ENCODE measurements at places on chromosomes 6 and 20.

DNA sequence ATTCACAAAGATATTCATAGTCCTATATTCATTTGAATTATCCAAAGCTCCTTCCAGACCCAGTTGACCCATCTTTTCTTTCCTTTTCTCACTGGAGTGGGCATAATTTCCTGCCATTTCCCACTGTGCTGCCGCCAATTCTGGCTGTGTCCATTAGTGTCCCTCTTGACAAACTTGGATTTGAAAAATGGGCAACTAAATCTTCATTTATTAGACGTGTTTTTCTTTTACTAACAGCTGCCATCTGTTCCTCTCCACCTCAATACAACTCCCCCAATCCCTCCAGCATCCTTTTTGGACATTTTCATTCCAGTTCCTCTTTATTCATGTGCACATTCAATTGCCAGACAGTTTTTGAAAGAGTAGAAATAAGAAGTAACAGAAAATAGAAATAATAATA is 90.5 kb downstream of the PCSK2 start:
- no peak for DNase-seq

GRCh38 chr6:27870291-27870870 is 41.8 kb downstream of the OR2B2 start:
- no peak for DNase-seq

DNA sequence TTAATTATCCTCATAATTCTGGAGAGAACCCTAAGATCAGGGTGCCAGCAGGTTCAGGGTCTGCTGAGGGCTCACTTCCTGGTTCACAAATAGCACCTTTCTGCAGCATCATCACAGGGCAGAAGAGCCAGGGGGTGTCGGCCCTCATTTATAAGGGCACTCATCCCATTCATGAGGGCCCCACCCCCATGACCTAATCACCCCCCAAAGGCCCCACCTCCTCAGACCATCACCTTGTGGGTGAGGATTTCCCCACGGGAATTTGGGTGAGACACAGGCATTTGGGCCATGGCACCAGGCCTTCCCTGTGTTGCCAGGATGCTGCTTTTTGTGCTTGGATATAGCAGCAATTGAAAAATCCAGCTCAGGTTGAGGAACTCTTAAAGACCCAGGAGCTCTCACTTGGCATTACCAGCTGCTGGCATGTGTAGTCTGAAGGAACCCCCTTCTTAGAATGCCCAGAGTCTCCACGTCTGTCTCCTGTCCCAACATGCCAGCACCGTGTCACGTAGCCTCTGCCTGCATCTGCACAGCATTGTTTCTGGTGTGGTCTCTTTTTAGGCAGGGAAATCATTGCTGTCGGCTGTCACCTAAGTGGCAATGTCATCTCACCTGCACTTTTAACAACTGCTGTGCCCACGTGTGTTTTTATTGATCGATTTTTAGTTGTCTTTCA is 71.5 kb downstream of the RPP40 start:
- DNase-seq, result no peak

- DNase-seq, result peak; percentile 51
These were observed 74.7 kb upstream of the TCF21 start for GRCh38 chr6:133814238-133814637.

- peak; percentile 57 for DNase-seq
These were observed 28.2 kb downstream of the CGA start for GRCh38 chr6:87066449-87067333.

DNA sequence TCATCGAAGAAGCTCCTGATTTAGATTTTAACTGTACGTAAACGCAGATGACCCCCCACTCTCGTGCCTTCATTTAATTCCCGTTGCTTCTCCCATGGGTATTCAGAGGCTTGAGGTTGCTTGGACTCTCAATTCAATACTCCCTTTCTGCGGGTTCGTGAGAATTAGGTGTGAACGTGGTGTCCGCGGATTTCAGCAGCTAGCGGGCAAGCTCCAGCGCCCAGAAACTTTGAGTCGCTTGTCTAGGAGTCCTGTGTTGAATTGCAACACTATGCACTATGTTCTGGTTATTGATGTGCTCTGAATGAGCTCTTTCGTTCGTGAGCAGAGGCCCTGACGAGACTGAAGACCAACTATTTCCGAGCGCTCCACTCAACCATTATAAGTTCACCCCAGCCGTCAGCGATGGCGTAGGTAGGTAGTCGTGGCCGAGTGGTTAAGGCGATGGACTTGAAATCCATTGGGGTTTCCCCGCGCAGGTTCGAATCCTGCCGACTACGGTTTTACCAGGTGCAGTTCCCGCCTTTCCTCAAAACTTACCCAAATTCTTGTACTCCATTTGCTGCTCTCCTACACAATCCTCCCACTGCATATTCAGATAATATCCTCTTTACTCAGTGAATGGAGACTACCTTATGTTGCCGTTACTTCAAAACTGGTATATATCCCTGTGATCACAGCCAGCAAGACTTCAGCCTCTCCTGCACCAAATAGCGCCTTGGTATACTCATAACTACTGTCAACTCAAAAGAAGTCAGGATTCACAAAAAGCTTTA is 72.6 kb upstream of the ZNF184 start:
- peak; percentile 53 for DNase-seq

DNA sequence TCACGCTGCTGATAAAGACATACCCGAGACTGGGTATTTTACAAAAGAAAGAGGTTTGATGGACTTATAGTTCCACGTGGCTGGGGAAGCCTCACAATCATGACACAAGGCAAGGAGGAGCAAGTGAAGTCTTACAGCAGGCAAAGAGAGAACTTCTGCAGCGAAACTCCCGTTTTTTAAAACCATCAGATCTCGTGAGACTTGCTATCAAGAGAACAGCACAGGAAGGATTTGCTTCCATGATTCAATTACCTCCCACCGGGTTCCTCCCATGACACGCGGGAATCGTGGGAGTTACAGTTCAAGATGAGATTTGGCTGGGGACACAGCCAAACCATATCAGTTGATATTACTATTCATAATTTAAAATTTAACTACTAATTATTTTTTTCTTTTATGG is 157.3 kb upstream of the ATXN1 start:
- DNase-seq, result peak; percentile 17

GRCh38 chr6:170444056-170444591 is 109.0 kb downstream of the PSMB1 start:
- DNase-seq, result no peak

- DNase-seq, result no peak
These were observed 54.7 kb downstream of the CDS2 start for GRCh38 chr20:5181492-5181891.

GRCh38 chr6:6057442-6058053 is 50.8 kb upstream of the NRN1 start:
- DNase-seq, result peak; percentile 0

- peak; percentile 55 for DNase-seq
These were observed 20.9 kb downstream of the KCTD20 start for GRCh38 chr6:36463676-36464075.

DNA sequence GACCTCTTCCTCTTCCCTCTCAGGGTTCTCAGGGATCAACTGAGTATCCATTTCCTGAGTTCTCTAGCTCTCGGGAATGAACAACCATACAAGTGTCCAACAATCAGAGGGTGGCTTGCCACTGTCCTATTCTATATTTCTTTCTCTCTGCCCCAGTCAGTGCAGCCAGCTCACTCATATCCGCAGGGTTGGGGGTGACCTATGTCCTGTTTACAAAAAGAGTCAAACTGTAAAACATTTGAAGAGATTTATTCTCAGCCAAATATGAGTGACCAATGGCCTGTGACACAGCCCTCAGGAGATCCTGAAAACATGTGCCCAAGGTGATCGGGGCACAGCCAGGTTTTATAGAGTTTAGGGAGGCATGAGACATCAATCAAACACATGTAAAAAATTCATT is 10.8 kb upstream of the BTN3A2 start:
- DNase-seq, result no peak

DNA sequence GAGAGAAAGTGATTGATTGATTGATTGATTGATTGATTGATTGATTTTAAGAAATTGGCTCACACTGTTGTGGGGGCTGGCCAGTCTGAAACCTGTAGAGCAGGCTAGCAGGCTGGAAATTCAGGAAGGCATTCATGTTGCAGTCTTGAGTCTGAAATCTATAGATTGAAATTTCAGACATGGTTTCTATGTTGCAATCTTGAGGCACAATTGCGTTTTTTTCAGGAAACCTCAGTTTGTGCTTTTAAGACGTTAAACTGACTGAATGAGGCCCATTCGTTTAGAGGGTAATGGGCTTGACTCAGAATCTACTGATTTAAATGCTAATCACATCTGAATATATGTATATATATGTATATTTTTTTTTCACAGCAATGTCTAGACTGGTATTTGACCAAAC is 106.3 kb downstream of the STXBP5 start:
- no peak for DNase-seq

- DNase-seq, result peak; percentile 67
These were observed 6.4 kb downstream of the ZSWIM3 start for GRCh38 chr20:45863543-45864470.

DNA sequence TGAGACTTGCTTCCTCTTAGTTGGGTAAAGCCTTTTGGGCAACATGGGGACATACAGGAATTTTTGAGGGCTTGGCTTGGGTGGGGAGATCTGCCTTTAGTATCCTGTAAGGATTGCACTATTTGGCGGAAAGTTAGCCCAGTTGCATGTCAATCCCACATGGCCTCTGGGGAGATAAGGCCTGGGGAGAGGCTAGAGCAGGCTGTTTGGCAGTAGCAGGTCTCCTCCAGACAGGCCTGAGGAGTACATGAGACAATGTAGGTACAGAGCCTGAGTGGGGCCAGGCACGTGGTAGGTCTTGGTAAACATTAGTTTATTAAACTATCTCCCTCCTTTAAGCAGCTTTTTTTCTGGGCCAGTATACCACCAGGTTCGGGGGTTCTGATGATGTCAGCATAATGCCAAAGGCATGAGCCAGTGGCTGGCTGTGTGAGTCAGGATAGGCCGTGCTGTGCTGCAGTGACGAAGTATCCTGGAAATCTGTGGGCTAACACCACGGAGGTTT is 147.9 kb downstream of the VEGFA start:
- peak; percentile 85 for DNase-seq

DNA sequence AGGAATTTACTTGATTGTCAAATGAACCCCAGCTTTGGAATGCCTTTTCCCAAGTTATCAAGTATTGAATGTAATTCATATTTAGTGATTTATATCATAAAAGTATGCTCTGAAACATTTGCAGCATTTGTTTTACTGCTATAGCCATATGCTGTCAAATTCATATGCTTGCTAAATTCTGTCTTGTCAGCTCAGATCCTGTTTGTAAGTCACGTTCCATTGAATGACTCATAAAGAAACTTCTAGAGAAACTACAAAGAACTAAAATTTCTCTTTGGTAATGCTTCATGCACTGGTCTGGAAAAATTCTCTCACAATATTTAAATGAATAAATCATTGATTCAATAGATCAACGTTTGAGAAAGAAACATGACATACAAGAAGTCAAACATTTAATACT is 445.9 kb downstream of the PHF3 start:
- DNase-seq, result peak; percentile 54

- peak; percentile 9 for DNase-seq
These were observed 38.3 kb downstream of the SNX3 start for GRCh38 chr6:108222504-108222903.

- no peak for DNase-seq
These were observed 42.2 kb upstream of the STK35 start for GRCh38 chr20:2059411-2059810.

GRCh38 chr6:25280344-25281074 is 1.3 kb downstream of the CARMIL1 start:
- DNase-seq, result no peak

DNA sequence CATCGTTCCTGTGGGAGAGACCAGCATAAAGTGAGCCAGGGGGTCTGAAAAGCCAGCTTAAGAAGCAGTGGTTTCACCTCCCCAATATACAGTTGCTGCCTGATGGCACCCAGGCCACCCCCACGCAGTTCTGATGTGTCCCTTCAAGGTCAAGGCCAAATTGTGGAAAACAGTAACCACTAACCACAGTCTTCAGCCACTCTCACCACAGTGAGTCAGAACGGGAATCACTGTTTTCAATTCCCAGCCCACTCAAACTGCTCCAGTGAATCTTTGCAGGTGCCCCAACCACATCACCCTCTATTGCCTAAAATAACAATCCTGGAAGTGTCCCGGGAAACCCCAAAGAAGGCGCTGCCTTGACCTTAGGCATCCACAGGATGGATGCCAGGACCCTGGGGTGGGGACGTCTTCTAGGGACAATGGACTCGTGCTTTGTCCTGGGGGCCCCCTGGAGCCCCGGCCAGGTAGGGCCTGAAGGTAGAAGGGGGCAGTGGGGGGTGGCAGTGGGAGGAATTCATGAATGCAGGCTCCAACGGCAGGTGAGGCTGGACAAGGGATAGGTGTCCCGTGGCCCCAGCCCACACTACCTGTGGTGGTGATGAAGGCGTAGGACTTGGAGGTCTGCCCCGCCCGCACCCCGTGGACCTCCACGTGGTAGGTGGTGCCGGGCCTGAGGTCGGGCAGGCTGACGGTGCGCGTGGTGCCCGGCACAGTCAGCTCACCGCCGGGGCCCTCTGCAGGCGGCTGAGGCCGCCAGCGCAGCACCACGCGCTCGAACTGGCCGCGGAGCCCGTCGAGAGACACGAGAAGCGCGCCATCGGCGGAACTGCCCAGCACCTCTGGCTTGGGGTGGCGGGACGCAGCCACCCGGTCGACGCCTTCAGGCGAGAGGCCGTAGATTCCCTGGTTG is 22.2 kb downstream of the TNXB start:
- peak; percentile 86 for DNase-seq

GRCh38 chr20:56914532-56914931 is 285.4 kb downstream of the TFAP2C start:
- DNase-seq, result no peak

DNA sequence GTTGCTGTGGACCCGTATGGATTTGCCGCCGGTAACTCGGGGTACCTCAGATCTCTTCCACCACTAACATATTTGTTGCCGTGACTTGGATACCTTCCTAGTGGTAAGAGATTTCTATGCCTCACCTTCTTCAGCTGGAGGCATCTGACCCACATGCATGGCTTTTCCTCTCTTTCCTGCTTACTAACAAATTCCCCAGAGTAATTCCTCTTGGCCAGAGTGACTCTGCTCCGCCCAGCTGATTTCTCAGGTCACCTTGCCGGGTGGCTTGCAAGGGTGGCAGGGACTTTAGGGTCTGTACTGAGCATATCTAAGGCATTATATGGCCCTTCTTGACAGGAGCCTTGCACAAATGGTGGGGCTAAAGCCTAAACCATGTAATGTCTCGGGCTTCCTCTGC is 38.2 kb downstream of the FAM184A start:
- no peak for DNase-seq

- DNase-seq, result no peak
These were observed 37.9 kb downstream of the ERMARD start for GRCh38 chr6:169789146-169789943.

DNA sequence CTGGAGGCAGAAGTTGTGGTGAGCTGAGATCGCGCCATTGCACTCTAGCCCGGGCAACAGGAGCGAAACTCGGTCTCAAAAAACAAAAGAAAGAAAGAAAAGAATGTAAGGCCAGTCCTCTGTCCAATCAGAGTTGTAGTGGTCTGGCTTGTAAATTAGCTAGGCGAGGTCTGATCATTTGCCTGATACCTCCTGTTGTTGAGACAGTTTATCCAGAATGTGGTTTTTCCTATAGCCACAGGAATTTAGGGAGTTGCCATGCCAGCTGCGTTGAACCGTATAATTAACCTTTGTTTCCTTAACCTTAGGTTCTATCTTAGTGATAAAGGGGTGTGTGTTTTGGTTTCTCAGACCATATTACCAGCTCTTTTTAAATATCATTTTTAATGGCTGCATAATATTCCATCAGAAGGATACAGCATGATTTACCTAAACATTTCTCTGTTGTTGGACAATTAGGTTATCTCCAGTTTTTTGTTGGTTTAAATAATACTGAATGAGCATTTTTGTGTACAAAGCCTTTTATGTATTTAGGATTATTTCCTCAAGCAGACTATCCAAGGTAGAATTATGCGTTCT is 11.7 kb upstream of the PPARD start:
- DNase-seq, result peak; percentile 48

GRCh38 chr6:144115219-144115618 is 19.8 kb upstream of the SF3B5 start:
- no peak for DNase-seq

All from amniotic epithelial cell (primary cell).